ENCODE measurements at places on chromosomes 12 and 14.

GRCh38 chr14:64238049-64238448, 56.1 kb downstream of the ESR2 start:
- DNase-seq = no peak

- no peak for DNase-seq
These were observed 7.8 kb downstream of the KRT80 start for GRCh38 chr12:52183971-52184370.

- DNase-seq = no peak
These were observed 422.4 kb upstream of the LMO3 start for GRCh38 chr12:17028348-17028747.

DNA sequence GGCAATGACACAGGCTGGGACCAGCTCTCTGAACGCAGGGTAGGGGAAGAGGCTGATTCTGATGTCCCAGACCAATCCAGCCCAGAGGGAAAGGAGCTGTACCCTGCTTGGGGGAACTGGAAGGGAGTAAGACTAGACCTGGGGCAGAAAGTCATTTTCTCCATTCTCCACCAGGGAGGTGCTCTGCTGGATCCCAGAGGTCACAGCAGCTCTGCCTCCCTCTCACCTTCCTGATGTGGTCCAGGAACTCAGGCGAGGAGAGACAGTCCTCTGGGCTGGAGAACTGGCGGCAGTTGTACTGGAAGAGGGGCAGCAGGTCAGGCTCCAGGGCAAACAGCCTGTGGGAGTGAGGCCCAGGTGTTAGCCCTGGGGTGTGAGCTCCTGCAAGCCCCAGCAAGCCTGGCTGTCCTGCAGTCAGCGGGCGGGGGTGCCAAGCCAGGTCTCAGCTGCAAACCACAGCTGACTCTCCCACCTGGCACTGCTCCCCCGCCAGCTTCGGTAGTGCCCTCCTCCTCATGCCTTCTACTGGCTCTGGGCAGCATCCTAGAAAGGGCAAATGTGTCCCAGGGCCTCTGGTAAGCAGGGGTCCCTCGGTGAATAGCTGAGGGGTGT, 1.9 kb downstream of the NGB start:
- no peak for DNase-seq

GRCh38 chr14:37894463-37894862, 299.0 kb downstream of the TTC6 start:
- no peak for DNase-seq

DNA sequence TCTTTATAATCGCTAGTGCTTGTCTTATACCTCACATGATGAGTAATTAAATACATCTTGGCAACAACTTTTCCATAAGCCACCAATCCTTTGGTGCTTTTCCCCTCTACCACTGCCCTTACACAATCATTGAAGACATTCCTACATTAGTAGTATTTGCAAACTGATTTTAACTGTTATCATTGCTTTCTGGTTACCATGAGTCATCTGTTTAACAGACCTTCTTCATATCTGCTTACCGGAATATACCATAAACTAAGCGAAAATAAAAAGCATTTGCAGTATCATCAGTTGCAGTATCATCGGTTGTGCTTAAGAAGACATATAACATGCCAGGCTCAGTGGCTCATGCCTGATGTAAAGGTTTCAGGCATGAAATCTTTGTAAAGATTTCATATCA, 54.8 kb upstream of the PLEKHA5 start:
- DNase-seq = no peak

GRCh38 chr14:68603533-68604360, 189.1 kb downstream of the ZFP36L1 start:
- DNase-seq = no peak

GRCh38 chr14:54364555-54365415, 32.0 kb upstream of the CDKN3 start:
- no peak for DNase-seq

DNA sequence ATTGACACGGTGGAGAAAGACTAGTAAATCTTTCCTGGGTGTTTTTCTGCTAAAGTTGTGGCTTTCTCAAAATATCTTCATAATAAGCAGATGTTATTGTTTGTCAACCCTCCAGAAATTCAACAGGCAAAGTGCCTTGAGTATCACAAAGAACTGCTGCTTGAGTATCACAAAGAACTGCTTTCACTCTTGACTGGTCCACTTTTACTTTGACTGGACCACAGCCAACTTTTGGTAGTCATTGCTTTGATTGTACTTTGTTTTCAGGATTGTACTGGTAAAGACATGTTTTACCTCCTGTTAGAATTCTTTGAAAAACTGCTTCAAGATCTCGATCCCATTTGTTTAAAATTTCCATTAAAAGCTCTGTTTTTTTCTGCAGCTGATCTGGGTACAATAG, 62.6 kb downstream of the PDZRN4 start:
- DNase-seq = no peak

- DNase-seq = no peak
These were observed 412.3 kb downstream of the RPS29 start for GRCh38 chr14:49173765-49174373.

DNA sequence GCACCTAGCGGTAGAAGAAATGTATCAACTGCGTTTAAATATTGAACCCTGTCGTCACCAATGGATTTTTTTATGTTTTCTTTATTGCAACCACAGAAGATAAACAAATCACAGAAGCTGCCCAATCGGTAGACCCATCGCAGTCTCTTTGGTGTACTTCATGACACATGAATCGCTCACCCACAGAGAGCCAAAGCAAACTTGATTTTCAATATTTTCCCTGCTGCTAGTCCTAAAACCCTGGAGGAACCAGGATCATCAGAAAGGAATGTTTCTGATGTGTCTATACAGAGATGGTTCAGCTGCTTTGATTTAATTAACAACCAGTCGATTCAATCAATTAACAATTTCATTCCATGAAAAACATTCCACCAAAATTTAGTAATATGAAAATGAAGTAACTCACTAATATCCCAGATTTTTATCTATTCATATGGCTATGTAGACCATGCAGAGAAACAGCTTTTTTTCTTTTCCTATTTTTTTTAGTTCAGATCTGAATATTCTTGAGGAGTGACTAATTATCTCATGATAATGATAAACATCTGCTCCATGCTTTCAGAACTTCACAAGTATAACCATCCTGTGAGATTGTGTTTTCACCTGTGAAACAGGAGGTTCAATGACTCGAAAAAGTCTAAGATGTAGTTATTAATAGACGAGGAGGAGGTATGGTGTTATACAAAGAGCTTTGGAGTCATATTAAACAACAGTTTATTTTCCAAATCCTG, 46.1 kb downstream of the DIO2 start:
- DNase-seq = no peak

DNA sequence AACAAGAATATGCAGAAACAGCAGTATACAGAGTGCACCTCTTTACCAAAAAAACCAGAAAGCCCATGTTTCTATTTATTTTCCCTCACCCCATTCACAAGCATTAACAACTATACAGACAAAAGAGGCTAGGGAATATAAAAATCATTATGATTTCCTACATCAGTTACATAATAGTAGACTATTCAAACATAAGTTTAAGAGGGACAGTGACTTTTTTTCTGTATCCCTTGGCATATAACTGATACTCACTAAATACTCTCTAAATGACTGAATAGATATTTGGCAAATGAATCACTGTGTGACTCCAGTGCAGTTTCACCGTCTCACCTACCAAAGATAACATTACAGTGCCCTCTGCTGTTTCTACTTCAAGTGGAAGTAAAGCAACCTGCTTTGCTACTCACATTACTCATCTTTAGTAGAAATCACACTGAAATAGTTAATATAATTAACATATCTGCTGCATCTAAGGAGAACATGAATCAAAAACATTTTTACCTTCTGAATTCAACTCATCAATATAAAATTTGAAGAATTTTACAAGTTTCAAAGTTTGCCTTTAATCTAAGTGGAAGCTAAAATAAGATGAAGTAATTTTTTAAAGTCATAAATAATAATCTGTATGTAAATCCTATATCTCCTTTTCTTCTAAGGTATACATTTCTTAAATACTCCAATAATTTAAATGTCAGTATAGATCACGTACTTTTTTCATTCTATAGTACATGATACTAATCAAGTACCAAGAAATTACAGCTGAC, 103.8 kb downstream of the OSBPL8 start:
- DNase-seq = no peak

- DNase-seq = no peak
These were observed 39.9 kb downstream of the NOS1 start for GRCh38 chr12:117321572-117321971.

- no peak for DNase-seq
These were observed 22.0 kb downstream of the LRTM2 start for GRCh38 chr12:1842183-1842904.

DNA sequence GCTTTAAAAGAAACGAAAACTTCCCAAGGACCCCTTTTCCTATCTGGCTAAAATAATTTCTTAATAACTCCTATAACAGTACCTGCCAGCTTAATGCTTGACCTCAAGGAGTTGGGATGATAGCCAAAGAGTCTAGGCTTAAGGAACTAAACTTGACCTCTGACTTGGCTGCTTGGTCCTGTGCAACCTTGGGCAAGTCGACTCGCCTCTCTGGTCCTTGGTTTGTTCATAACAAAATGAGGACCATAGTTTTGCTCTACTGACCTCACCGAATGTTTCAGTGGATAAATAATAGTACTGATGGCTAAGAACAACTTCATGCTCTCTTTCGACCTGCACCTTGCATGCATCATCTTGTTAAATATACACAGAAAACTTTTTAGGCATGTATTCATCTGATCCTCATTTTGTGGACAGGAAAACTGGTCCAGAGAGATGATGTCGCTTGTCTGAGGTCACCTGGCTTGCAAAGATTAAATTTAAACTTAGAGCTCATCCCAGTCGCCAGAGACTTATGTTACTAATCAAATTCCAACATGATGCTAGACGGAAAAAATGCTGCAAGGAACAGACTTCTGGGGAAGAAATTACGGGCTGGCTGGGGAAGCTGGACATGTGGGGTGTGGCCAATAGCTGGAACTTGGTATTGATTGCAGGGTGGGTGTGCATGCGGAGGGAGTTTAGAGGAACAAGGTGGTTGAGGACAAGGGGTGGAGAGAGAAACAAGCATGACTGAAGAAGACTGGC, 38.0 kb upstream of the WSCD2 start:
- DNase-seq = no peak
